Transverse colon (tissue), 4 donors: ENCODE measurements at places on chromosomes 12 and 14. TPM values are rescaled to one million over a fixed set of nuclear protein-coding genes. Genes with fewer than 3 reads are reported as not detected.

Gene CNTN1
- 3.2 TPM for total RNA-seq

DNA sequence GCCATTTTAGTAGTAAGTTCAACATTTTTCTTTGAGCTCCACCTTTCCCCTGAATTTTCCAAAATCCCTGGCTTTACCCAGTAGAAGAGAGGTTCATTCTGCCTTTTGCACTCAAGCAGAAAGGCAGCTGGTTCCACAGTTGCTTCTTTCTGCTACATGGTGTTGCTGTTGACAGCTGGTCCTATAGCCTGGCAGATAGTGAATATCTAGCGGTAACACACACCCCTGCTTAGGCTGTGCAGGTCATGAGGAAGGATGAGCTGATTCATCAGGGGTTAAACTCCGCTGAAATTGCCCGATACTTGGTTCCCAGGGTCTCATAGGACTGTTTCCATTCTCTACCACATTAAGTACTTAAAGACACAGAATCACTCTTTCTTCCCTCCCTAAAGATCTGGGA lies 62.4 kb downstream of the PUS7L start:
- DNase-seq: no peak
- H3K27me3 ChIP-seq: no peaks in the 10 kb centered on the region
- H3K36me3 ChIP-seq: no peaks in the 10 kb centered on the region
- no peak overlapping the region for H3K27ac ChIP-seq
- no peaks in the 10 kb centered on the region for H3K4me1 ChIP-seq

- H3K27ac ChIP-seq: no peak overlapping the region
- DNase-seq: no peak
- H3K4me3 ChIP-seq: no peak overlapping the region
- no peaks in the 10 kb centered on the region for H3K4me1 ChIP-seq
- no peaks in the 10 kb centered on the region for H3K27me3 ChIP-seq
- no peaks in the 10 kb centered on the region for H3K36me3 ChIP-seq
Measured at GRCh38 chr12:29921307-29921706, 137.6 kb upstream of the TMTC1 start.

DNA sequence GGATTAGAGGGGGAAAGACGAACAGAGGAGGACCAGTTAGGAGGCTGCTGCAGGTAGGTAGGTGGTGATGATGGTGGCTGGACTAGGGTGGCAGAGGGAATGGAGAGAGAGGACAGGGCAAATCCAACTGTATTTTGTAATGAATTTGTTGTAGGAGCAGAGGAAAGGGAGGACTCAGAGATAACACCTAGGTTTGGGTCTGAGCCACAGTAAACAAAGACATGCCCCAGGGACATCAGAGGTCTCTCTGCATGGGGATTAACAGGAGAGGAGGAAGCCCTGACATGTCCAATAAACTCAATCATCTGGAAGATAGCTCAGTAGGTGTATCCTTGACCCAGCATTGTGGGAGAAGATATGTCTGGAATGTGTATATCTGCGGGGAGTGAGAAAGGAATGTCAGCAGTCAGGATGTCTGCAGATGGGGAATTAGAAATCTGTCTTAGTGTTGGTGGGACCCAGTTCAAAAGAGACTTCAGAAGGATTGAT lies 4.7 kb upstream of the SLC48A1 start:
- H3K36me3 ChIP-seq: no peaks in the 10 kb centered on the region
- no peak overlapping the region for H3K27ac ChIP-seq
- no peaks in the 10 kb centered on the region for H3K27me3 ChIP-seq
- no peak for DNase-seq
- H3K4me3 ChIP-seq: no peak overlapping the region
